Lower lobe of right lung (tissue), 2 donors: ENCODE measurements at places on chromosomes 3 and 15. TPM values are rescaled to one million over a fixed set of nuclear protein-coding genes. Genes with fewer than 3 reads are reported as not detected.

TIPIN gene
- total RNA-seq: 6.9 TPM

ERICH6 gene
- not detected for total RNA-seq

TRIM42 gene
- total RNA-seq: not detected

RNF7 gene
- total RNA-seq: 69.3 TPM

CATSPER2 gene
- total RNA-seq: 2.7 TPM
